ENCODE measurements at places on chromosomes 13 and 19.
A peak's percentile ranks its signal among the peaks of the same experiment; 100 is the strongest.

DNA sequence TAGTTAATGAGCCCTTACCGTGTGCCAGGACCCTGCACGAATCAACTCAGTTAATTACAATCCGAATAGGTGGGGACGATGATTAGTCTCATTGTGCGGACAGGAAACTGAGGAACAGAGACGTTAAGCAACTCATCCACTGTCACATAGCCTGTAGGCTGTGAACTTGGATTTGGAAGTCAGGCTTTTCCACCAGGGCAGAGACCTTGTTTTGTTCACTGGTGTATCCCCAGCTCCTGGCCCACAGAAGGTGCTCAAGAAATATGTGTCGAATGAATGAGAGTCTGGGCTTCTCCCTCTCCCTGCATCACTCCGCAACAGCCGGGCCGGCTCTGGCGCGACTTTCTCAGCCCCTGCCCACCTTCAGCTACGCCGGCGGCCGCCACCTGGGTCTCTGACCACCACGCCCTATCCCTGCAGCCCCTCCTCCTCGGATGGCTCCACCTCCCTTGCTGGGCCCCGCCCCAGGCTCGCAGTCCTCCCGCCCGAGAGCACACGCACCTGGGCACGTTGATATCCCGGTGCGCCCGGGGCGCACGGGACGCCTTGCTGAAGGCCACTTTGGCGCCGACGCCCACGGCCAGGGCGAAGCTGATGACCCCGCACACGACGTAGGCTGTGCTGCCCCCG is 1.3 kb downstream of the SHISA7 start:
- DNase-seq, result no peak

DNA sequence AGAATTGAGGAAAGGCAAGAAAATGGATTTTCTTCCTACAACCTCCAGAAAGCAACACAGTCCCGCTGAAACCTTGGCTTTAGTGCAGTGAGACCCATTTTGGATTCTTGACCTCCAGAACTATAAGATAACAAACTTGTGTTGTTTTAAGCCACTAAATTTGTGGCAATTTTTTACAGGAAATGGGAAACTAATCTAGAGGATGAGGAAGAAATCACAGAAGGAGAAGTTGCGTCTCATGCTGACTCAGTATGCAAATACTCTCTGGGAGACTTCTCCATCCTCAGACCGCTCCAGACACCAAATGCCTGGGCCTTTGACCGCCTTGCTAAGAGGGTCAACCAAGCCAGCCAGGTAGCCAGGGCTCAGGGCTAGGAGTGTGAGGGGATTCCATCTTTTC is 13.1 kb upstream of the CEACAM16 start:
- DNase-seq, result peak; percentile 43

DNA sequence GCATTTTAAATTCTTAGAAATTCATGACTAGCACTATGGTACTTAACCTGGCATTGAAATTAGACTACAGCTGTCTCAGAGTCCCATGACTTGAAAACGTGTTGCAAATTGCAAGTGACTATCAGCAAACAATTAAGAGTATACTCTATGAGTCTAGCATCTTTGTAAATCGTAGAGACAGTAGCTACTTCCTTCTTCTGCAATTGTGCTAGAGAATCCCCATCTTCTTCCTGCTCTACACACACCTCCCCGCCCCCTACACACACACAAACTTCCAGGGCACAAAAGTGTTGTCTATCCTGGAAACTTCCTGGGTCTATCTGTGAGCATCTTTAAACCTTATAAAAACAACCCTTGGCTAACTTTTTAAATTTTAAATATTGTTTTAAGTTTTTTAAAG is 35.2 kb upstream of the MIR17HG start:
- no peak for DNase-seq

- DNase-seq, result no peak
Observed at GRCh38 chr13:112625698-112626097, 37.7 kb upstream of the TUBGCP3 start.

- DNase-seq, result no peak
Observed at GRCh38 chr13:97211300-97211699, 10.8 kb upstream of the MBNL2 start.

GRCh38 chr19:12912571-12912970 is 6.5 kb downstream of the SYCE2 start:
- no peak for DNase-seq

- DNase-seq, result no peak
Observed at GRCh38 chr13:111398196-111398595, 77.8 kb downstream of the TEX29 start.

DNA sequence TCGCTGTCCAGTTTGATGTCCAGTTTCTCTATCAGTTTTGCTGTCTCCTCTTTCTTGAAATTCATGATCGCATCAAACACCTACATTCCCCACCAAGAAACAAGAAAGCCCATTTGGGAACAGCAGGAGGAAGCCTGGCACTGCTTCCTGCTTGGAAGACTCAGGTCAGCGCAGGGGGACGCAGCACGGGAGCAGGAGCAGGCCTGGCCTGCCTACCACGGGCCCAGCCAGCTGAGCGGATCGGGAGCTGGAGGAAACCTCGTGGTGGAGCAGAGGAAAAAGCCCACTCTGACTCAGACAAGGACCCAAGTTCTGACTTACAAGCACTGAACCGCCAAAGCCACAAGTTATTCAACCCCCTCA is 3.9 kb downstream of the EEF2 start:
- DNase-seq, result no peak

- no peak for DNase-seq
Observed at GRCh38 chr19:31863122-31863521, 482.3 kb upstream of the ZNF507 start.

DNA sequence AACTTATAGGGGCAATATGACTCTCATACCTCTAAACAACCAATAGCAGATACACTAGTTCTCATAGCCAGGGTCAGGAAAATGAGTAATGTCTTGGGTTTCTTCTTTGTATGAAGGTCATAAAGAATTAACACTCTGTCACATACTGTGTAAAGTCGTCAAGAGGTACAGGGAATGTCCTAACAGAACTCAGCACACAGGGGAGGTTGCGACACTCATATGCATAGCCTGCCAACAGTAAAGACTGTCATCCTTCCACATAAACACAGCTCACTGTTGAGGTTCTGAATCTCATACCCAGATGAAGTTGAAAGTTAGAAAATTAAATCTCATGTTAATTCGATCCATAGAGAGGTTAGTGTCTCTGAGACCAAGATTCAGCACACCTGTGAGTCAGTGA is 34.2 kb upstream of the ZNF254 start:
- DNase-seq, result no peak

- DNase-seq, result no peak
Observed at GRCh38 chr13:113855012-113855921, 8.6 kb downstream of the GAS6 start.

DNA sequence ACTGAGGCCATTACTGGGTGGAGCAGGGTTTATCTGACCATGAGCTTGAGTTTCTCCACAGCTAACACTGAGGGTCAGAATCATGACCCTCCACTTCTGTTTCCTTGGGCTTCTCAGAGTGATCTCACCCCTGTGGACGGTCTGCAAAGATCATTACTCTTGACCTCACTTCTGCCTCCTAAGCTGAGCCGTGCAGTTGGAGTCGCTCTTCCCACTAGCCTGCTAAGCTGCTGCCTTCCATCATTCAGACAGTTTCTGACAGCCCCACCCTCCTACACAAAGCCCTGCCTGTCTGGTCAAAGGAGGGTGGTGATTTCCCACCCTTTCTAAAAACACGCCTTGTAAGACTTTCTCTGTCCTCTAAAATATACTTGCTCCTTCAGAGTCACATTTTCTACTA is 9.3 kb upstream of the FRY start:
- no peak for DNase-seq

DNA sequence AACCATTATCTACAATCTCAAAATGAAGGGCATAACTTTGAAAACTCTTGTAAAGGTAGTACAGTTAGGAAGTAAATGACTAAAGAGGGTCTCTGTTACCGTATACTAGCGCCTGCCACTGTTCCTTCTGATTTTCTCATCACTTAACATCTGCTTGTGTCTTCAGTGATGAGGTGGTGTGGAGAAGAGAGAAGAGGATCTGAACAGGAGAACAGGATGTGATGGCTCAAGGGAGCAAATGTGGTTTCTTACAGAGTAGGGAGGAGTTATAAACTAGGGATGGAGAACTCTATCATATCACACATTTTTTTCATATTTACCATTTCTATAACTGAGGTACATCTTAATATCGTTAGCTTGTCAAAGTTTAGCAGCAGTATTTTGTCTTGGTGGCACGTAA is 1.1 kb downstream of the KCTD4 start:
- no peak for DNase-seq

- no peak for DNase-seq
Observed at GRCh38 chr13:106589716-106590115, 21.8 kb upstream of the ARGLU1 start.

- no peak for DNase-seq
Observed at GRCh38 chr13:44646044-44646443, 69.9 kb upstream of the TSC22D1 start.

- DNase-seq, result no peak
Observed at GRCh38 chr19:6680141-6680540, 10.2 kb upstream of the TNFSF14 start.

DNA sequence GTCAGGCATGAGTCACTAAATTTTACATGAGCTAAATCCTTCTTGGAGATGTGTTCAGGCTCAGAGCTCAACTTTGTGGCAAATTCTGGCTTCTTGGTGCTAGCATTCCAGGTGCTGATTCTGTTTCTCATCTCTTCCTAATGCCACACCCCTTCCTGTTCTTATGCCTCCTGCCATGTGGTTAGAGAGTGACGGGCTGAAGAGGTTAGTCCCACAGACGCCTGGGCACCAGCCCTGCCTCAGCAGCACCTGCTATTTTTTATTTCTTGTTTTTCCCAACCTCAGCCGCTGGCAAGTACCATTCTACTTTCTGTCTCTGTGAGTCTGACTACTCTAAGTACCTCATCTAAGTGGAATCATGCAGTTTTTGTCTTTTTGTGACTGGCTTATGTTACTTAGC is 329.5 kb downstream of the KCNRG start:
- DNase-seq, result no peak

GRCh38 chr19:49224879-49225278 is 67.3 kb downstream of the TRPM4 start:
- DNase-seq, result peak; percentile 44

DNA sequence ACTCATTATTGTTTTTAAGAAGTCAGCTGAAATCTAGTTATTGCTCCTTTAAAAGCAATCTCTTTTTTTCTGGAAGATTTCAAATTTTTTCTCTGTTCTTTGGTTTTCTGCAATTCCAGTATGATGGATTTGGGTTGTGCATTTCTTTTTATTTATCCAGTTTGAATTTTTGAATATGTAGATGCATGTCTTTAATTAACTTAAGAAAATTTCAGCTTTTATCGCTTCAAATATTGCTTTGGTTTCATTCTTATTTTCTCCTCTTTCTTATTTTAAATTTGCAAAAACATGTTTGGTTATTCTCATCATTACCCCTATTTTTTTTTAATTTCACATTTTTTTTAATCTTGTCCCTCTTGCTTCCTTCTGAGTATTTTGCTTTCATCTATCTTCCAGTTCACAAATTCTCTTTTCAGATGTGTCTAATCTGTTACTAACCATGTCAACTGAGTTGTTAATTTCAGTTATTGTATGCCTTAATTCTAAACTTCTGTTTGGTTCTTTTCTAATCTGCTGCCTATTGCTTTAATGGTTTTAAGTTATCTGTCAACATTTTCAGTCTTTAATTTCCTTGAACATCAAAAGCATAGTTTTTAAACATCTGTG is 56.8 kb downstream of the RAP2A start:
- no peak for DNase-seq

DNA sequence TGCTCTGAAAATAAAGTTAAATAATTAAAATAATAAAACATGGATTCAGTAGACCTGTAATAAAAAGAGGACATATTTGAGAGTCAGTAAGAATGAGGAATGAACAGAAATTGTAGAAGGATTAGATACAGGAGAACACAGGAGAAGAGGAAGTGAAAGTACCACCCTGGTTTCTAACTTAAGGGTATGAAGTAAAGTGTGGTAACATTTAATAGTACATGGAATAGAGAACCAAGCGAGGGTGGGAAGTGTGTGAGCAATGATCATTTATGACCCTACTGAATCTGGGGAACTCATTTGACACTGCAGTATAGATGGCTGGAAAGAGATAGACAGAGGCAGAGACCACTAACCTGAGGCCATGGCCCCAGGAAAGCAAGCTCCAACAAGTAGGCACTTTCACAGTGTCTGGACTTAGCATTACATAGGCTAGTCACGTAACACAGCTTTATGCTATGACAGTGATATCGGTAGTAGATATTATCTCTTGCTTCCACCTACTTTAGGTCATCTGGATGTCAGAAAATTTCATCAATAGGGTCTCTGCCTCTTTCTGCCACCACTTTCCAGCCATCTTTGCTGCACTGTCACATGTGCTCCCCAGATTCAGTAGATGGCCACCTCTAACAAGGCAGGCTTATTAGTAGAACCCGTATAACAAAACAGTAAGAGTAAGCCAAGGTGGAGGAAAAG is 633.9 kb upstream of the MIR17HG start:
- DNase-seq, result no peak

GRCh38 chr19:54614726-54615125 is 15.6 kb upstream of the LILRB1 start:
- no peak for DNase-seq

DNA sequence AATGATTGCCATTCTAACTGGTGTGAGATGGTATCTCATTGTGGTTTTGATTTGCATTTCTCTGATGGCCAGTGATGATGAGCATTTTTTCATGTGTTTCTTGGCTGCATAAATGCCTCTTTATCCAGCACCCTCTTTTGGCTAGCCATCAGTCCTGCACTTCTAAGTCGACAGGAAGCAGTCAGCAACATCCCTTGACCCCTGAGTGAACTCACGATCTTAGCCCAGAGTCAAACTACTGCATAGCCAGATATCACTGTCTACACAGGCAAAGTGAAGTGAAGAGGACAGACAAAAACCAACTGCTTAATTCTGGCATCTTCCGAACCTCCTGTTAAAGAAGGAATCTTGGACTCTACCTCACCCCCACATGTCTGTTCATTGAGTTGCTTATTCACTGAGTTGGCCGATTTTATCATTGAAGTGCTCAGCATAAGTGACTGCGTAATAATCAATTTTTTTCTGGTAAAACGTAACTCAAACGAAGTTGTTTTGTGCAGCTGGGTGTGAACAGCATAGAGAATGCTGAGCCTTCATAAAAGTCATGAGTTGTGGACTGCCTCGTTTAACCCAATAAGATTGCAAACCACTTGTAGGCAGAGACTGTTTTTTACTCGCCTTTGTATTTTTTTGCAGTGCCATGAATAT is 304.2 kb downstream of the COG6 start:
- DNase-seq, result no peak

- DNase-seq, result no peak
Observed at GRCh38 chr13:24217601-24218281, 57.2 kb downstream of the SPATA13 start.

- peak; percentile 59 for DNase-seq
Observed at GRCh38 chr19:42352301-42353259, 27.1 kb downstream of the MEGF8 start.
